ENCODE measurements at places on chromosomes 6 and 20. TPM values are rescaled to one million over a fixed set of nuclear protein-coding genes. Genes with fewer than 3 reads are reported as not detected.
A peak's percentile ranks its signal among the peaks of the same experiment; 100 is the strongest.

DNA sequence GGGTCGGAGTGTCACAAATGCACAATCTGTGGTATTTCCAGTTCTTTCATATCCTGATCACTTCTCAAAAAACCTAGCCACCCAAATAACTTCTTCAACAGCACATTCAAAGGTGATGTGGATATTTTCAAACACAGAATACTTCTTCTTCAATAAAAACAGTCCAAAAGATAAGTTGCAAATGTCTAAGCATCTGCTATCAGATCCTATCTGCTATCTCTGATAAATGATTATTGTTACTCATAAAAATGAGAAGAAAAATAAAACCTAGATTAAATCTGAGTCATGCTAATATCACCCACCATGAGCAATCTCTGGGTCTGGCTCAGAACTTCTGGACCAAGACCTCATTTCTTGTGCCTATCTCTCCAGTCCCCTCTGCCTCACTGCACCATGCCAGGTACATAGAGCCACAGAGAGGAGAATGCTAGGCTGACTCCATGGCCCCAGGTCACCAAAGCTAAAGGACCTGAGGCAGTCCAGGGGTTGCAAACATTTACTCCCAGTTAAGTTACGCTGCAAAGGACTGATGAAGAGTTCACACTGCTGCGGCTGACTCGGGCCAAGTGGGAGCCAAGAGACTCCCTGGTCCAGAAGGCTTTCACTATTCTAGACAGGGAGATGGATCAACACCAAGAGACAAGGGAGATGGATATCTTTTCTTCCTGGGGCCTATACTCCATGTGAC lies 101.4 kb downstream of the KIF13A start:
- no peaks in the 10 kb centered on the region for H3K4me1 ChIP-seq
- H3K36me3 ChIP-seq, result no peaks in the 10 kb centered on the region
- no peak for DNase-seq
- H3K27ac ChIP-seq, result no peak overlapping the region
- H3K27me3 ChIP-seq, result no peaks in the 10 kb centered on the region

DNA sequence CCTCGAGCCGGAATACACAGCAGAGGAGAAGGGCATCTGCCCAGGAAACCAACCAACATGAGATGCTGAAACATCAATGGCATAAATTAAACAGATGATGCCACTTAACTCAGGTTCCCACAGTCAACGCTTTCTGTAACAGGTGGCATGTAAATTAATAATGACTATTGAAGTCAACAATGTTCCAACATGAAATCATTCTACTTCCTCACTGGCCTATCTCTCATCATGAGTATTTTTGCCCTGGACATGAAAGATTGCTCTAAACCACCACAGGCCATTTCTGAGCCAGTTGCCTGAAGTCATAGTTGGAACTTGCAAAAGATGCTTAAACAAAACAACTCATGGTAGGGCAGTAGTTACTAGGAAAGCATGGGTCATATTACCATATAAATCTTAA lies 397.9 kb upstream of the JARID2 start:
- no peaks in the 10 kb centered on the region for H3K27me3 ChIP-seq
- H3K4me1 ChIP-seq, result no peaks in the 10 kb centered on the region
- H3K36me3 ChIP-seq, result no peaks in the 10 kb centered on the region
- no peak overlapping the region for H3K4me3 ChIP-seq
- no peak for DNase-seq

DNA sequence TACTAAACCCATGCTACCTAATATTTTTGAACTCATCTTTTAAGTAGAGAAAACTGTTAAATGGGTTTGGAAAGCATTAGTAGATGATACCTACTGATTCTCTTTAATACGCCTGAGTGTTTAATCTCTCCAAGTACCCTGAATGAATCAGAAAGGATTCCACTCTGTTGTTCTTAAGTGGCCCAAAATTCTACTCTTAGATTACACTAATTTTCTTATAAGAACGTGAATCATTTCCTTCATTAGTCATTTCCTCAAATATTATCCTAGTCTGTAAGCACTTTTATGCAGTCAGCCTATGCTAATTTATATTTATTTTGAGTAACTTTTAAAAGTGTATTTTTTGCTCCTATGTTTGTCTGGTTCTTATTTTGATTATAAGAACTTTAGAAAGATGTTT lies 380.0 kb downstream of the BTBD9 start:
- H3K36me3 ChIP-seq, result no peaks in the 10 kb centered on the region
- no peaks in the 10 kb centered on the region for H3K4me1 ChIP-seq
- H3K4me3 ChIP-seq, result no peak overlapping the region

The MEP1A gene
- 0.06 TPM for total RNA-seq

- no peaks in the 10 kb centered on the region for H3K27me3 ChIP-seq
- H3K36me3 ChIP-seq, result peaks cover 12% of the 10 kb centered on the region
- peak; percentile 12 for DNase-seq
- H3K4me1 ChIP-seq, result no peaks in the 10 kb centered on the region
- no peak overlapping the region for H3K4me3 ChIP-seq
These were observed 56.6 kb downstream of the SNX14 start for GRCh38 chr6:85537055-85537494.

Data from lung (tissue), 17 donors.